ENCODE measurements at places on chromosomes 6 and 20. TPM values are rescaled to one million over a fixed set of nuclear protein-coding genes. Genes with fewer than 3 reads are reported as not detected.

DNA sequence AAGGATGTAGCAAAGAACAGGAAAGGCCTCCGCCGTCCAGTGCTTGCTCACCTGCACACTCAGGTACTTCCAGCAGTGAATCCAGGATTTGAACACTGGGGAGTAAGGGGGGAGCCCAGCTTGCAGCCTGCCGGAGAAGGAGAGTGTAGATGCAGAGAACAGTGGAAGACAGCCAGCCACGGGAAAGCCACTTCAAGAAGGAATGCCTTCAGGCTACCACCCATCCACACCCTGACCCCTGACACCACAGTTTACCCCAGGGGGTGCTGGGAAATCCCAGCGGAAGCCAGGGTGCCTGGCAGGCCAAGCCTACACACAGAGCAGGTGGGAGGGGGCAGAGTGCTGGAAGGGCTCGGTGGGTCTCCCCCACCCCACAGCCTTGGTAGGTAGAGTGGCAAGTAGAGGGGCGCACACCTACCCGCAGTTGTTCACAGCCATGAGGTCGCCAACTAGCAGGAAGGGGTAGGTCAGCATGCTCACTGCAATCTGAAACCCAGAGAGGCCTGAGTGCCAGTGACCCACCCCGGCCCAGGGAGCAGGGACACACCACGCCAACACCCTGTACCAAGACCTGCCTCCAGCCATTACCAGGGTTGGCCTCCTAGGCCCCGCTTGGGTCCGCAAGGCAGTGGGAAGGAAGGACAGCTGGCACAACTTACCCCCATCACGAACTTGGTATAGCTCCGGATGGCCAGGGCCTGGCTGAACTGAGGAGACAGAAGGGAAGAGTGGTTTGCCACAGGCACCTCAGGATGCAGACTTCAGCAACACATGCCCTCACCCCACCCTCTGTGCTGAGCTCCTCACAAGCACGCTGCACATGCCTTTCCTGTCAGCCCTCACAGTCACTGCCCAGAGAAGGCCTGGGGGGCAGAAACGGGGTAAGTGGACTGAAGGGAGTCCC is 15.7 kb downstream of the PI16 start:
- DNase-seq: no peak

GRCh38 chr6:41226752-41227151 is 1.4 kb upstream of the TREML4 start:
- DNase-seq: no peak

GRCh38 chr6:107698146-107698545 is 126.0 kb downstream of the SCML4 start:
- peak; percentile 10 for DNase-seq

The PROKR2 gene
- 0.44 TPM for total RNA-seq
